Activated CD8-positive, alpha-beta memory T cell treated with anti-CD3 and anti-CD28 coated beads, Interleukin-2, amount 50 U/mL, for 4 hours (primary cell): ENCODE measurements at places on chromosomes 5 and 9.

DNA sequence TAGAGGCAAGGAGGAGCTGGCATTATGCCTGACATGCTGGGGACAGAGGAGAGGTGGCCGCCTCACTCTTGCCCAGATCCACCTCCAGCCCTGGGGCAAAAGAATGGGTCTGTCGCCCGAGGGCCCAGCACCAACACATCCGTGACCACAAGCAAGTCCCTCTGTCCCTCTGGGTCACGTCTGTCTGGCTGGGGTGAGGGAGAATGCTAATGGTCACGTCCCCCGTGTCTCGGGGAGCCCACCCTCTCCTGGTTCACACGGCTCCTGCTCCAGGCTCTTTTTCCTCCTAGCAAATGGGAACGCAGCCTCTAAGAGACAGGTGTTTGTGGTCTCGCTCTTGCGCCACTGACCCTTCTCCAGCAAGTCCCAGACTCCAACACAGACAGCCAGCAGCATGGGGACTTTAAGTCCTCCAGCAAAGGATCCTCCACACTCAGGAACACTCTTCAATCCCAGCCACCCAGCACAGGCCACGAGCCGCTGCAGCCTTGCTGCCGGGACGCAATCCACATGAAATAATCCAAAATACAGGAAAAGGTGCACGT is 4.1 kb downstream of the ENG start:
- DNase-seq, result no peak

- no peak for DNase-seq
Measured at GRCh38 chr5:9888501-9888901, 258.4 kb upstream of the TAS2R1 start.

DNA sequence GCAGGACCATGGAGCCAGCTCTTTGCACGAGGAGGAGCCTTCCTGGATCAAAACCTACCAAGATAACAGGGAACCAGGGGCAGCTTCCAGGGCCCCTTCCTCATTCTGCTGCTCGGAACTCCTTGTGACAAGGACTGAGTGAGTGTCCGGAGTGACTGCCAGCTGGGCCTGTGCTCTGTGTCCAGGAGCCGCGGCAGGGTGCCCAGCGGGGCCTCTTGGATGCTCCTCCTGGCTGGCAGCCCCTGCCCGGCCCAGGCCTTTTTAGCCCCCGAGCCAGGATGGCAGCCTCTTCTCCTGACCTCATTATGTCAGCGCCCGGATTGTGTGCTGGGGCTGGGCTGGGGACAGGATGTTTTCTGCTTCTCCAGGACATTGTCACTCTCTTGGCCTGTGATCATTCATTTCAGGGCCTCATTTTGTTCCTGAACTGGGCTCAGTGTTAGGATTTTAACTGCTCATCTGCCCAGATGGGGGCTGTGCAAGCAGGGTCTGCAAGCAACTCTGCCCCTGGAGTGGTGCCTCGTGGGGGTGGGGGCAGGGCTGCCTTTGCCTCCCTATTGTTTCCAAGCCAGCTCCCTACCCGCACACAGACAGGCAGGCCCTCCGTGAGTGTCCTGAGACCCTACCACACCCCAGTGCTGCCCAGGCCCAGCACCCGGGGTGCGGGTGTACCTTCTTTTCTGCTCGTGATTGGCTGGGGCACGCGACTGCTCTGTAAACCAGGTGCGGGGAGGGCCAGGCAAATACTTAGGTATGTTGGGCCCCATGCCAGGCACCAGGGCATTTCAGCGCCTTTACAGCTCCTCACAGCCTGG is 161.6 kb downstream of the COL23A1 start:
- DNase-seq, result no peak

DNA sequence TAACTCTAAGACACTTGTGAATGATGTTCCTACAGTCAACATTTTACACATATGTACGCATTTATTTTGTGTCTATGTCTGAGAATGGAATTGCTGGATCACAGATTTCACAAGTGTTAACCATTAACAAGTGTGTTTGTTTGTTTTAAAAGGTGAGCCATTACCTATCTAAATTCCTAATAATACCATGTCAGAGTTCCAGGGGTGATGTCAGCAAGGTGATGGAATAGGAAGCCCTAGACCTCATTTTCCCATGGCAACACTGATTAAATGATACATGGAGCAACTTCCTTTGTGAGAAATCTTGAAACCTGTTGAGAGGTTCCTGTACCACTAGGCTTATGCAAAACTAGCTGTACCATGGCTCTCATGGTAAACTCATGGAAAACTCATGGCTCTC is 309.7 kb downstream of the CYLC2 start:
- no peak for DNase-seq

DNA sequence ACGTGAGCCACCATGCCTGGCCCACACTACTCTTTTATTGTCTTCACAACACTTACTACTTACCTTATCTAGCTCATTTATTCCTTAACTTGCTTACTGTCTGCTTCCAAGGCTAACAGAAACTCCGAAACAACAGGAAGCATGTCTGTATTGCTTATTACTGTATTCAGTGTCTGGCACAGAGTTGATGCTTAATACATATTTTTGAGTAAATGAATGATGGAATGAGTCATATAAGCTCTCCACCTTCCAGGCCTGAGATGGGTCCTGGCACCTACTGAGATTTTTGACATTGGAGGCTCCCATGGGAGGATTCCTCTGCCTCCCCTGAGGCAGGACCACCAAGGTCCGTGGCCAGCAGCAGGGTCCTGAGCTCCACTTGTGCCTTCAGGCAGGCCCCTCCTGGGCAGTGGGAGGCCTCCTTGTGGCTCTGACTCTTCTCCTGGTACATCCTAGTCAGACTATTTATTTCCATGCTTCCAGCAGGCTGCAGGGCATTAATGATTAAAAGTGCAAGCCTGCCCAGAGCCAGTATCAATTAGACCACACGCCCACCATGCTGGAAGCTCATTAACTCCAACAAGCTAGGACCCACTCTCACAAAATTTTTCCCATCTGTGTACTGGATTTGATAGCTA is 76.5 kb upstream of the CTNNA1 start:
- DNase-seq, result no peak

DNA sequence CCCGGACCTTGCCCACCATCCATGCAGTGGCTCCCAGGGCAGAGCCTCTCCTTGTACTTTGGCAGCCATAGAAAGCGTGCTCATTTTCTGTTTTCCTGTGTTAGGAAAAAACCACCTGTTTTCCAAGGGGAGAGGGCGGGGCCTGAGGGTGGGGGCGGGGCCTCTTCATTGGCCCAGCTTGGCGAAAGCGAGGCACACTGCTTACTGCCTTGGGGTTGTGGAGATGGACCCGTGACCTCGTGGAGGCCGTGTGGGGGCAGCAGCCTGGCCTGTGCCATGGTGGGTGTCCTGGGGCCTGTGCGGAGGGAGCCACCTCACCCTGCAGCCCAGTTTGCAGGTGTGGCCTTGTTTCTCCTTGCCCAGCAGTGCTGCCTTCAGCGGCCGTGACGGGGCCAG is 4.4 kb upstream of the TOR4A start:
- no peak for DNase-seq

- no peak for DNase-seq
Measured at GRCh38 chr9:89734600-89735041, 129.8 kb downstream of the GADD45G start.

DNA sequence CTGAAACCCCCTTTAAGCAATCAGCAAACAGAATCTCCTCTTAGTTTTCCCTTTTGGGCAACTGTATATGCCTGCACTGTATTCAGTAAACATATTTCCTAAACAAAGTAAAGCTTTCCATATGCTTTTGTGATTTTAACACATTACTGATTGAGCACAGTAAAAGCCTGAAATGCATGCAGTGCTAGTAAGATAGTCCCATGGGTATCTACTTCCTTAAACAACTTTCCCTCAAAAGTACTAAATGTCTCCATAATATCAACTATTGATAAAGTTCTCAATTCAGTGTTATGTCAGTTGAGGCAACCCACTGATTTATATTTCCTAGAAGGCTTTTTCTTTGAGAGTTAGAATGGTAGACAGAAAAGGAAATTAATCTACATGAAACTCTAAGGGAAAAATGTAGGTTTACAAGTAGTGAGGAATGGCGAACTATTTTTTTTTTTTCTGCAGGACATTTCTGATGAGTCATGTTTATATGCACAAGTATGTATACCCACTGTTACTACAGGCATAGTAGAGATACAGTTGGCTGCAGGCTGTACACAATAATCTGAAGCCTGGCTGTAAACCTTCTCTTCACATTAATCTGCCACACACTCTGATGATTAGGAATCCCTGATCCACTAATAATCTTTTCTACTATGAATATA is 31.2 kb upstream of the CEP120 start:
- no peak for DNase-seq

DNA sequence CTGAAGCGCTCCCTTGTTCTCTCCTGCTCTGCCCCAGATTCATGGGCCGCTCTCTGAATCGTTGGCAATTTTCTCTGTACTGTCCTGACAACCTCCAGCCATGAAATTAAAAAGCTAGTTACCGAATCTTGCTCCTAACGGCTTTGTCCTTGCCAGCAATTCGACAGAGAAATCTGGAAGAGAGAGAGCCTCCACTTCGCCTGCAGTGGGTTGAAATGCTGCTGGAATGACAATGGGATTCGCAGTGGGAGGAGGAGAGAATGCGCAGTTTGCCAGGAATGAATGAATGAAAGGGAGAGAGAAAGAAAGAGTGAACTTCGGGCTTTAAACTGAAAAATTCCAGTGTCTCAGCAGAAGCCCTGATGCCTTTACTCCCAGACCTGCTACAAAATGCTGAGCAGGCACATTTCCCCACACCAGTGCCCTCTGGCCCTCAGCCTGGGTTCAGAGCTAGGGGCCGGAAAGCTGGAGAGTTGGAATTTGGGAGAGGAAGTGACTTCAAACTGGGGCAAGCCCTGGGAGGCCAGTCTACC is 11.5 kb upstream of the BOD1 start:
- no peak for DNase-seq

DNA sequence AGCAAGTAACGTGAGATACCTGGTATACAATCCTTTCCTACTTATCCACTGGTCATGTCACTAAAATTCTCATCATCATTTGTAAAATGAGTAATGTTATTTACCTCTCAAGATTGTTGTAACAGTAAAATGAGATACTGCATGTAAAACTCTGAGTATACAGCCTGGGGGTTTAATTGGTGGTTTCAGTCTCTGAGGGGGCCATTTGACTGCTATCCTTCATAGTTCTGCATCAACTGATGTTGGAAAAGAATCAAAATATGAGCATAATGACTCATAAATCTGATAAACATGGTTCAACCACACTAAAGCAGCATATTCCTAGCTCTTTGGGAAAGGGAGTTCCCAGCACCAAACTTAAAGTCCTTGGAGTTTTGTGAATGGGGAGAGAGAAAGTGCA is 181.0 kb upstream of the GHR start:
- no peak for DNase-seq

DNA sequence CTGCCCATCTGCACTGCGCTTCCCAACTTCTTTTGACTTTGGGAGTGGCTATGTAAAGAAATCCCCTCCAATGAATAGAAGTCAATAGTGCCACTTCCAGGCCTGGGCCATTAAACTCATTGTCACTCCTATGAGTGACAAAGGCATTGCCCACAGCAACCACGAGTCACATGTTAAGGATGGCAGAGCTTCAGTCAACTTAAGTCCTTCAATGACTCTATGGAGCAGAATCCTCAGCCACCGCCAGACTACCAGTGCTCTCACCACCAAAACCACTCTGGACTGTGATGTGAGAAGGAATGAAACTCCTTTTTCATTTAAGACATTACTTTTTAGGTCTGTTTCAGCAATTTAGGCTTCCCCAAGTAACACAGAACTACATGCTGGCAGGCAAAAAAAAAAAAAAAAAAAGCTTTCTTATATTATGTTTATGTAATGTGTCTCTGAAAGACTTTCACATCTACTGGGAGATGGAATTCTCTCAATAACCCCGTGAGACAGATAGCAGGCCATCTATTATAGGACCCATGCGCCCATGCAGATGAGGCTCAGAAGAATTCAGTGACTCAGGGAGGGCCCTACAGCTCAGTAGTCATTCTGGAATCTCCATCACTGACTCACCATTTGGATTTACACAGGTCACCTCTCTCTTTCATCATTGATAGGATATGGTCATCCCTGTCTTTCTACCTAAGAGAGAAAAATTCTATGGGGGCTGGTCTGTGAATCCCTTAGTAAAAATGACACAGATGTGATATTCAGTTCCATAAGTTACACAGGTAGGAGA is 180.5 kb downstream of the CEMIP2 start:
- no peak for DNase-seq

GRCh38 chr9:76219560-76220151 is 174.6 kb downstream of the RFK start:
- DNase-seq, result no peak

- no peak for DNase-seq
Measured at GRCh38 chr5:93274291-93274690, 306.7 kb downstream of the NR2F1-AS1 start.

DNA sequence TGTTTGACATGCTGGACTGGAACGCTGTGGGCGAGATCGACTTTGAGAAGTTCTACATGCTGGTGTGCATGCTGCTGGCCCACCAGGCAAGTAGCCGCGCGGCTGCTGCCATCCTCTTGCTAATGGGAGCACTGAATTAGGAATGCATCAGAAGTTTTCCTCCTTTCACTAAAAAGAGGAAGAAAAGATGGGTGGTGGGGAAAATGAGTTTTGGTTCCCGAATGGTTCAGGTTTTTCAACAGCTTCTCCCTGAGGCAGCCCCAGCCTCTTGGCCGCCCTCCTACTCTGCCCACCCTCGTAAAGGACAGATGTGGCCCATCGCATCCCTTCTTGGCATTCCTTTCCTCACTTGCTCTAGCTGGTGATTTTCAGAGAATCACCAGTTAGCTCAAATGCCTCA is 5.5 kb downstream of the EFCAB9 start:
- DNase-seq, result no peak

- DNase-seq, result peak; percentile 44
Measured at GRCh38 chr9:35749515-35750255, 598 bp downstream of the RGP1 start.

DNA sequence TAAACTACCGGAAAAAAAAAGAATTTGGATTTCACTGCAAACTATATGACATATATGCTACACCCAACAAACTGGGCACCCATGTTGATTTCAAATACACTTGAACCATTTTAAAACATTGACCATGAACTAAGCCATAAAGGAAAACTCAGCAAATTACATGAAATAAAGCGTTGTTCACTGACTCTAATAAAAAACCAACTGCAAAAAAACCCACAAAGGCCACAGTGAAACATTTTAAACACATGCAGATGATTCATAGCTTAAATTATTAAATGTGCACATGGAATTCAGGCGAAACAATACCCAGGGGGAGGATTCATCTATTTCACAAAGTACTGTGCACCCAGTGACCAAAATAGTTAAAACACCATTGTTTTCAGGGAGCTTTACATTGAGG is 33.3 kb downstream of the MTRR start:
- DNase-seq, result no peak

DNA sequence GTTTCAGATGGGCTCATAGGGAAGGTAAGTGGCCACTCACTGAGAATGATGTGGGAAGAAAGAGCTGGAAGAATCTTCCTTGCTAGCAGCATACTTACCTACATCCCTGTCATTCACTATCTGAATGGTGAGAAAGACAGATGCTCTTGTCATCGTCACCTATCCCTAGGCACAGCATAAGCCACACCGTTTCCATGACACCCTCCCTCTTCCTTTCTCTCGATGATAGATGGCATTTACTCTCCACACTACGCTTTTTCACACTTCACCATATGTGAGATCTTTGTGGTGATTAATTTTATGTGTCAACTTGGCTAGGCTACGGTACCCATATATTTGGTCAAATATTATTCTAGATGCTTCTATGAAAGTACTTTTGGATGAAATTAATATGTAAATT is 44.4 kb upstream of the FER start:
- no peak for DNase-seq

- no peak for DNase-seq
Measured at GRCh38 chr9:13210306-13210705, 69.2 kb downstream of the MPDZ start.

GRCh38 chr5:9356351-9356825 is 189.5 kb downstream of the SEMA5A start:
- no peak for DNase-seq

GRCh38 chr5:14144586-14145434 is 1.7 kb downstream of the TRIO start:
- DNase-seq, result peak; percentile 35
